ENCODE measurements at places on chromosomes 4 and X. TPM values are rescaled to one million over a fixed set of nuclear protein-coding genes. Genes with fewer than 3 reads are reported as not detected.

Gene SLIT2
- 2.5 TPM for total RNA-seq

Gene INPP4B
- total RNA-seq: 1.7 TPM

Gene CT55
- total RNA-seq: not detected

Gene LRIT3
- 0.19 TPM for total RNA-seq

Gene GIMD1
- total RNA-seq: not detected

Gene TASL
- 0.71 TPM for total RNA-seq

Gene TET2
- 8.7 TPM for total RNA-seq

GRCh38 chr4:22787753-22788375, 95.1 kb downstream of the GBA3 start:
- H3K4me3 ChIP-seq: no peak overlapping the region
- no peak for DNase-seq
- H3K4me1 ChIP-seq: no peaks in the 10 kb centered on the region
- H3K27ac ChIP-seq: no peak overlapping the region
- no peaks in the 10 kb centered on the region for H3K36me3 ChIP-seq
- no peaks in the 10 kb centered on the region for H3K27me3 ChIP-seq

GRCh38 chr4:18021470-18021719, 160 bp downstream of the LCORL start:
- H3K4me1 ChIP-seq: no peaks in the 10 kb centered on the region
- H3K27me3 ChIP-seq: no peaks in the 10 kb centered on the region
- H3K4me3 ChIP-seq: peak overlapping the region; percentile 83
- H3K27ac ChIP-seq: peak overlapping the region; percentile 86

DNA sequence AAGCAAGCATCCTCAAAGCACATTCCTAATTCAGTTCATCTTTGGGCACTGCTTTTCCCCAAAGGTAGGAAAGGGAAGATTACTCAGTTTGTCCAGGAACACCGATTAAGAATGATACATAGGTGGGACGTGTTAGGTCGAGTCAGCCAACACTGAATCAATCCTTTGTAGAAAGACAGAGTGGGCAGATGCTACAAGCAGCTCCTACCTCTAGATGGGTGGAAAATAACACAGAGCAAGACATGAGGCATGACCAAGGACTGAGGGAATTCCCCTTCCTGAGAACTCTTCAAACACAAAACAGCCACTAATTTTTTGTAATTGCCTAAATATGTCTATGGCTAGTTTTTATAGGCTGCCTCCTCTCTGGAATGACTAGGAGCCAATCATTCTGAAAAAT, 331.7 kb downstream of the HNRNPD start:
- DNase-seq: no peak
- H3K4me1 ChIP-seq: peaks cover 7% of the 10 kb centered on the region
- no peak overlapping the region for H3K4me3 ChIP-seq
- H3K27ac ChIP-seq: no peak overlapping the region
- H3K27me3 ChIP-seq: no peaks in the 10 kb centered on the region
- H3K36me3 ChIP-seq: no peaks in the 10 kb centered on the region

GRCh38 chr4:23130845-23131244, 438.1 kb downstream of the GBA3 start:
- no peak overlapping the region for H3K4me3 ChIP-seq
- H3K4me1 ChIP-seq: no peaks in the 10 kb centered on the region
- no peak overlapping the region for H3K27ac ChIP-seq
- no peaks in the 10 kb centered on the region for H3K36me3 ChIP-seq
- H3K27me3 ChIP-seq: no peaks in the 10 kb centered on the region

- H3K27ac ChIP-seq: no peak overlapping the region
- H3K36me3 ChIP-seq: no peaks in the 10 kb centered on the region
- DNase-seq: no peak
- no peak overlapping the region for H3K4me3 ChIP-seq
- no peaks in the 10 kb centered on the region for H3K27me3 ChIP-seq
These were observed 97.0 kb downstream of the AFAP1 start for GRCh38 chr4:7842384-7843279.

- no peaks in the 10 kb centered on the region for H3K4me1 ChIP-seq
- no peaks in the 10 kb centered on the region for H3K36me3 ChIP-seq
- no peak for DNase-seq
- no peak overlapping the region for H3K4me3 ChIP-seq
- H3K27me3 ChIP-seq: no peaks in the 10 kb centered on the region
These were observed 67.0 kb upstream of the FAT1 start for GRCh38 chr4:186790630-186791029.

DNA sequence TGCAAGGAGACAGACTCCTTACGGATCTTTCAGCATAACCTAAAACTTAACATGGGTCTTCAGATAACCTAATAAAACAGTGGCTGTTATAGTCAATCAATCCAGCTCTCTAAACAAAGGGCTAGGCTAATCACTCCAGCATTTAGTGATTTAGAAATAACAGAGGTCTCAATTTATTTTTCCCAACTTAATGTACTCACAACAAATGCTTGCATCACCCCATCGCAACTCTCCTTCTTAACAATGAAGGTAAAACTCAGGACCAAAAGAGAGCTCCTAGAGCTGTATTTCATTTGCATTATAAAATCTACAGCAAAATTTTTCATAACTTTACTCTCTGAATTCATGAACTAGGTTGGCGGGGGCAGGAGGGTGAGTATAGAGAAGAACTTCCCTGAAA, 1.1 kb downstream of the LIN54 start:
- peaks cover 23% of the 10 kb centered on the region for H3K4me1 ChIP-seq
- no peaks in the 10 kb centered on the region for H3K36me3 ChIP-seq
- no peak for DNase-seq
- peak overlapping the region; percentile 85 for H3K4me3 ChIP-seq
- H3K27ac ChIP-seq: no peak overlapping the region
- H3K27me3 ChIP-seq: no peaks in the 10 kb centered on the region

- H3K4me1 ChIP-seq: no peaks in the 10 kb centered on the region
- H3K36me3 ChIP-seq: no peaks in the 10 kb centered on the region
- H3K4me3 ChIP-seq: no peak overlapping the region
- peak overlapping the region; percentile 40 for H3K27ac ChIP-seq
- no peaks in the 10 kb centered on the region for H3K27me3 ChIP-seq
These were observed 99.4 kb upstream of the PGRMC2 start for GRCh38 chr4:128386761-128387599.

DNA sequence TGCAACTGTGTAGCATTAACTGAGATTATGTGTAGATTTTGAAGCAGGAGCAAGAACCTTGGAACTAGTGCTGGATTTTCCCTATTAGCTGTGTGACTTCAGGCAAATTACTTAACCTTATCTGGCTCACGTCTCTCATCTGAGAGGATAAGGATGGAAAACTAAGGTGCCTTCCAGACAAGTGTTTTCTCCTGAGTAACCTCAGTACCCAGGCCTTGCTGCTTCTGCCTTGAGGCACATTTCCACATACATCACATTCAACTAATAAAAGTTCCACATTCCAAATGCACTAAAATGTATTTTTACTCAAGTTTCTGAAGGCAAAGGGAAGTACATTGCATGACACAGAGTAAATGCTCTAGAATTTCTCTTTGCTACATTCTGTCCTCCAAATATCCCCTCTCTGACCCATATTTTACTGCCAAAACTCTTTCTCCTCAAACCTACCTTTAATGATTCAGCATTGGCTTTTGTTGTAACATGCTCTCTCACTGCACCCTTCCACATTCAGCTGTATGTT, 195.4 kb upstream of the ADGRL3 start:
- H3K4me1 ChIP-seq: no peaks in the 10 kb centered on the region
- no peak for DNase-seq
- H3K36me3 ChIP-seq: no peaks in the 10 kb centered on the region
- no peak overlapping the region for H3K4me3 ChIP-seq

GRCh38 chr4:141294306-141294705, 73.6 kb downstream of the ZNF330 start:
- no peak overlapping the region for H3K27ac ChIP-seq
- DNase-seq: no peak
- H3K27me3 ChIP-seq: no peaks in the 10 kb centered on the region
- H3K4me3 ChIP-seq: no peak overlapping the region
- H3K36me3 ChIP-seq: no peaks in the 10 kb centered on the region

GRCh38 chr4:10108391-10108790, 8.2 kb downstream of the WDR1 start:
- H3K4me1 ChIP-seq: no peaks in the 10 kb centered on the region
- no peaks in the 10 kb centered on the region for H3K27me3 ChIP-seq
- no peak for DNase-seq
- H3K36me3 ChIP-seq: peaks cover 6% of the 10 kb centered on the region

DNA sequence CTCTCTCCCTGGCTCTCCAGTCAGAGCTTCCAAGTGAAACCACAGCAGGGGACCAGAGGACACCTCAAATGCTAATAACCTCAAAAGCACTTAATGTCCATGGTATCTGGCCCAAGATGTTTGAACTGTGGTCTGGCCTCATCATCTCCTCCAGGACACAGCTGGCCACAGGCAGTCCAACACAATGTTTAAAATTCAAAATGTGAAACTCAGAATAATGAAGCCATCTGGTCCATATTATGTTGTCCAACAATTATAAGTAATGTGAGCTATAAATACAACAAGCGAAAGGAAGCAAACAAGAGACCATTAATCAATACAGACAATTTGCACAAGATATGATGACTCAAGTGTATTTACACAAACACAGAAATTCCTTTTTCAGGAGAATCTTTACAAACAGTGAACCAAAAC, 90.7 kb upstream of the S100G start:
- H3K4me3 ChIP-seq: no peak overlapping the region
- no peaks in the 10 kb centered on the region for H3K36me3 ChIP-seq
- H3K4me1 ChIP-seq: no peaks in the 10 kb centered on the region
- H3K27me3 ChIP-seq: no peaks in the 10 kb centered on the region
- no peak overlapping the region for H3K27ac ChIP-seq

- no peak overlapping the region for H3K27ac ChIP-seq
- no peaks in the 10 kb centered on the region for H3K36me3 ChIP-seq
- H3K4me1 ChIP-seq: no peaks in the 10 kb centered on the region
- H3K27me3 ChIP-seq: no peaks in the 10 kb centered on the region
- DNase-seq: no peak
These were observed 289.2 kb downstream of the FBXW7 start for GRCh38 chr4:152246659-152247058.

DNA sequence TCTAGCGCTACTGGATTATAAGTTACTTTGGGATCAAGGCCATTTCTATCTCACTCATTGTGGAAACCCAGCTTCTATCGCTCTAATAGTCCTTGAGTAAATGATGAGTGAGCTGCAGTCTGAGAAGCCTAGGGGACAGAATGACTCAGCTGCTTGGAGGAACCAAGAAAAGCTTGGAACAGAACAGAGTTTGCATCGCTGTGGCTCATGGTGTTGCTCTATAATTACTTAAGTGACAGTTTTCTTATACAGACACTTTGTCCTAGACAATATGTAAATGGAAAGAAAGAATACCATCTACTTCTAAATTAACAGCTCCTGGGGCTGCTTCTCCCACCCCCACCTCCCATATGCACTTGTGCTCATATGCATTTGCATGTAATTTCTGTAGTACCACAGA, 156.9 kb downstream of the SLIT2 start:
- no peak overlapping the region for H3K27ac ChIP-seq
- H3K27me3 ChIP-seq: no peaks in the 10 kb centered on the region
- DNase-seq: no peak
- H3K4me3 ChIP-seq: no peak overlapping the region

DNA sequence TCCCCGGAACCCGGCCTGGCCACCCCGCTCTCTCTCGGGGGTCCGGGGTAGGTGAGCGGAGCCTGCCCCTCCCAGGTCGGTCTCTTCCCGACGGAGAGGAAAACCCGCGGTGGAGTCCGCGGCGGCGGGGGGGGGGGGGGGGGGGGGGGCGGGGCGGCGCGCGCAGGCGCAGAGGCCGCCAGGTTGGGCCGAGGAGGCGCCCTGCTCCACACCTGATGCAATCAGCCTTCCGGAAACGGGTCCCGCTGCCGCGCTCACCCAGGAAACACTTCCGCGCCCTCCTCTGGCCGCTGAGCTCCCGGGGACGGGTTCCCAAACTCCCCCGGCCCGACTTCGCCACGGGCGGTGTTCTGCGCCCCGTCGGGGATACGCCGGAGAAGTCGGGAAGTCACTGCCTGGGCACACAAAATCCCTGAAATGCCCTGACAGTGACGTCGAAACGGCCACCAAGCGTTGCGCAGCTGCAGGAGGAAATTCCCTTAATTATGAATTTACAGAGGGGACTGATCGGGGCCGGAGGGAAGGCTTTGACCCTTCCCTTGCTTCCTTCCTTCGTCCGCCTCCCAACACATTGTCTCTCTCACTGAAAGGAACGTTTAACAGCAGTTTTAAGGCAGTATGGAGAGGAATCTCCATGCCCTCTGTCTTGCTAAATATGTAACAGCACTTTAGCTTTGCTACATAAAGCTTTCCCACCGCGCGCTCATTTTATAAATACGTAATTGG, 2.1 kb upstream of the APBB2 start:
- H3K4me1 ChIP-seq: no peaks in the 10 kb centered on the region
- DNase-seq: peak; percentile 82
- peak overlapping the region; percentile 95 for H3K27ac ChIP-seq
- peak overlapping the region; percentile 68 for H3K4me3 ChIP-seq

- H3K36me3 ChIP-seq: no peaks in the 10 kb centered on the region
- no peaks in the 10 kb centered on the region for H3K27me3 ChIP-seq
- H3K27ac ChIP-seq: no peak overlapping the region
These were observed 60.0 kb upstream of the NKX1-1 start for GRCh38 chr4:1466034-1466862.

DNA sequence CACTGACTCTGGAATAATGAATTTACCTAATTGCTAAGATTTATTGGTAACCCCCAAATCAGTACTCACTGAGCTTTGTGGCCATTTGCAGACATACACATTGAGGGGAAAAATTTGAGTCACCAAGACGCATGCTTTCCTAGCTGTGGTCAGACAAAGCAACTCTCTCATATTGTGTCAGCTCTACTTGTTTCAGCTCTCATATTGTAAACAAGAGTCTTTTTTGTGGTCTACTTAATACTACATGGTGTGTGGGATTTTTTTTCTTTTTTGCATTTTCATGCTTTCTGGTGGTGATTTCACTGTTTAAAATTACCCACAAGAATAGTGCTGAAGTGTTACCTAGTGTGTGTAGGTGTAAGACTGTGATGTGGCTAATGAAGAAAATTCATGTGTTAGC, 428.2 kb upstream of the GALNT7 start:
- no peak for DNase-seq
- H3K27ac ChIP-seq: no peak overlapping the region
- H3K4me1 ChIP-seq: no peaks in the 10 kb centered on the region

GRCh38 chrX:54695231-54695630, 102.8 kb downstream of the ITIH6 start:
- no peaks in the 10 kb centered on the region for H3K4me1 ChIP-seq
- no peaks in the 10 kb centered on the region for H3K36me3 ChIP-seq
- H3K4me3 ChIP-seq: no peak overlapping the region

- no peaks in the 10 kb centered on the region for H3K4me1 ChIP-seq
- no peaks in the 10 kb centered on the region for H3K36me3 ChIP-seq
- H3K4me3 ChIP-seq: no peak overlapping the region
- DNase-seq: no peak
- H3K27me3 ChIP-seq: no peaks in the 10 kb centered on the region
- H3K27ac ChIP-seq: no peak overlapping the region
These were observed 29.4 kb downstream of the C4orf51 start for GRCh38 chr4:145709336-145709735.

- DNase-seq: no peak
- H3K4me1 ChIP-seq: peaks cover 22% of the 10 kb centered on the region
- no peaks in the 10 kb centered on the region for H3K27me3 ChIP-seq
- peak overlapping the region; percentile 59 for H3K27ac ChIP-seq
These were observed 16.3 kb downstream of the SPRY1 start for GRCh38 chr4:123412700-123413512.

GRCh38 chr4:100895556-100896197, 377.9 kb upstream of the EMCN start:
- peak overlapping the region; percentile 40 for H3K4me3 ChIP-seq
- no peaks in the 10 kb centered on the region for H3K4me1 ChIP-seq
- no peaks in the 10 kb centered on the region for H3K27me3 ChIP-seq
- no peak for DNase-seq
- H3K27ac ChIP-seq: peak overlapping the region; percentile 27
- H3K36me3 ChIP-seq: no peaks in the 10 kb centered on the region
